Effector CD8-positive, alpha-beta T cell (primary cell): ENCODE measurements at places on chromosomes 6 and 20.

DNA sequence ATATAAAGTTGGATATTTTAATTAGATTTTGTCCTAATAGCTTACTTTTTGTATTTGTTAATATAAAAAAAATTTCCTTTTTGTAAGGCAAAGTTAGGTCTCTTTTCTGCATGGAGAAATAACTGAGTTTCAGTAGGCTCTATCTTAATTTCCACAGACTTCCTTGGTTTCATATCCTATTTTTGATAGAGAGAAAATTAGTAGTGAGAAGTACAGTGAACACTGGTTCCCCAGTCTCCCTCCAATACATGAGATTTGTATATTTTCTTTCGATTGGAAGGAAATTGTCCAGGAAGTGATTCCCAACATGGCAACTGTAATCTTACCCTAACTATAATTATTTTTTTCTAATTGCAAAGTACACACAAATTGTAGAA is 26.4 kb downstream of the TRIM27 start:
- no peak for DNase-seq

- DNase-seq: no peak
Observed at GRCh38 chr6:160960839-160961238, 30.7 kb upstream of the MAP3K4 start.

DNA sequence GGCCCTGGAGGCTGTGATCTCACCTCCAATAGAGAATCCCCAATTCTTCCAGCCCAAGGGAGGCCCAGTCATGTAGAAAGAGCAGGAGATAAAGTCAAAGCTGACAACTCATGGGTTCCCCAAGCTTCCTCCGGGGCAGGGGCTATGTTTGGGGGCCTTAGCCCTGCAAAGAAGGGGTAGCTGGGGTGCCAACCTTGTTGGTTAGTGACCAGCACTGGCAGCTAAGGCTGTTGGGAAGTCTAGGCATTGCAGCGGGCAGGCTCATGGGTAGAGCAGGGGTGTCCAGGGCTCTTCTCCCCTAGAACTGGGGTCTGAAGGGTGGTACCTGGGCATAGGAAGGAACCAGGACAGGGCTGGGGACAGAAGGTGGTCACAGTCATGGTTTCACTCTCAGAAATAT is 36.4 kb downstream of the TGM2 start:
- DNase-seq: no peak

GRCh38 chr20:10307359-10307735 is 88.7 kb downstream of the SNAP25 start:
- DNase-seq: no peak

GRCh38 chr6:108113557-108114519 is 39.3 kb upstream of the OSTM1 start:
- no peak for DNase-seq

GRCh38 chr6:142378138-142378875 is 76.5 kb downstream of the ADGRG6 start:
- no peak for DNase-seq

DNA sequence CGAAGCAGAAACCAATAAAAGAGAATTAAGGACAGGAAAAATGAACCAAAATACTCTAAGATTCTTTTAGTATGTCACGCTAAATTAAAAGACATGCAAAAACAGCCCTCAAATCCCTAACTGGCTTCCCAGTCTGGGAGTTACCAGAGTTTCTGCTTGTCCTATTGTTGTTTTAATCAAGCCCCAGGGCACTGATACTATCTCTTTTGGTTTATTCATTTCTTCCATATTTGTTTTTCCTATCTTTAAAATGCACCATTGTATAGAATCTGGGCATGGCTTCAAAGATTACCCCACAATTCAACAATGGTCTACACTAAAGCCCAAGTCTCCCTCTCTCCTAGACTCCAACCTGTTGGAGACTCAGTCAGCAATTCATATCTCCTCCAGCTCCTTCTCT is 169.1 kb downstream of the MYLK4 start:
- no peak for DNase-seq

- peak; percentile 11 for DNase-seq
Observed at GRCh38 chr20:44532981-44533331, 11.1 kb upstream of the SERINC3 start.

DNA sequence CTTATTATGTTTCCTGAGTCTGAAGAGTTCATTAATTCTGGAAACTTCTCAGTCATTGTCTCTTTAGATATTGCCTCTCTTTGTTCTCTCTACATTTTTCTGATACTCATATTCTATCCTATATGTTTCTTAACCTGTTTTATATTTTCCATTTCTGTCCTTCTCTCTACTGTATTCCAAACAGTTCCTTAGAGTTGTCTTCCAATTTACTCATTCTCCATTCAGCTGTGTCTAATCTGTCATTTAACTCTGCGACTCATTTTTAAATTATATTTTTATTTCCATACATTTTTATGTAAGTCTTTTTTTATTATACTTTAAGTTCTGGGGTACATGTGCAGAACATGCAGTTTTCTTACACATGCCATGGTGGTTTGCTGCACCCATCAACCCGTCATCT is 251.8 kb downstream of the NRN1 start:
- no peak for DNase-seq

DNA sequence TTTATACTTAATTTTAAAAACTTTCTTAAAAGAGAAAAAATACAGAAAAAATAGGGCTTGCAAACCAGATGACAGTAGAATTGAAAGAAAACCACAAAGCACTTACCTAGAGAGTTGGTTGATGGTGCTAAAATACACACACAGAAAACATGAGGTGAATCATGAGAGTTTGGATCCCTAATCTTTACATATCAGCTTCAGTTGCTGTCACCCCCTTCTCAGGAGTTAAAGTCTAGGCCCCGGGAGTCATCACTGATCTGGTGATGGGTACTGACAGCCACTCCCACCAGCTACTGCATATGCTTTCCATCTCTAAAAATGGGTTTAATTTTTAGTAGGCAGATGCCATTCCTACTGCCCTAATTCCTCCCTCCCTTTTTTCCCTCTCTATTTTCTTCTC is 16.7 kb downstream of the TSBP1 start:
- no peak for DNase-seq

- no peak for DNase-seq
Observed at GRCh38 chr6:45185403-45186251, 142.5 kb upstream of the RUNX2 start.
